ENCODE measurements at places on chromosomes 1 and 21.
A peak's percentile ranks its signal among the peaks of the same experiment; 100 is the strongest.

DNA sequence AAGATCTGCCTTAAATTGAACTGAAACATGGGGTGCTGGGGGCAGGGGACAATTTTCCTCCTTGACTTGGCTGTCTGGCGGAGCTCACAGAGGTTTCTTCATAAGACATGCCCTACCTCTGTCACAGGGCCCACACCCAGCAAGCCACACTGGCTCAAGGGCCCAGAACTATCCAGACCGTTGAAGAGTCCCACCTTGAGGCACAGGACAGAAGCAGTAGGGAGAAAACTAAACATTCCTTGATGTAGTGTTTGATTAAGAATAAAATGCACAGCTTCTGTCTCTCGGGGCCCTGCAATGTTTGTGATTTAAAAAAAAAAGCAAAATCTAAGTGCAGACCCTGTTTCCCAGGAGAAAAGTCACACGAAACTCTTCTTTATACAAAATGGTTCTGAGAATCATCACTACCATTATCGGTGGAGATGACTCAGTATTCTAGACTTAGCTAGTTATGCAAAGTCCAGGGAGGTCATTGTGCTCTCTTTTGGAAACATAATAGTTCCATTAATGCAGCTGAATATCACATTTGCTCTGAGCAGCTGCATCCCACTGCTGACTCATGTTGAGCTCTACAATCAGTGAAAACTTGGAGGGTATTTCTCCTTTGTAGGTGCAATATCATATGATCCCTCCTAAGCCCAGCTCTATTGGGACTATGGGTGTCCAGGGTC lies 53.6 kb upstream of the DIRAS3 start:
- no peak for DNase-seq

DNA sequence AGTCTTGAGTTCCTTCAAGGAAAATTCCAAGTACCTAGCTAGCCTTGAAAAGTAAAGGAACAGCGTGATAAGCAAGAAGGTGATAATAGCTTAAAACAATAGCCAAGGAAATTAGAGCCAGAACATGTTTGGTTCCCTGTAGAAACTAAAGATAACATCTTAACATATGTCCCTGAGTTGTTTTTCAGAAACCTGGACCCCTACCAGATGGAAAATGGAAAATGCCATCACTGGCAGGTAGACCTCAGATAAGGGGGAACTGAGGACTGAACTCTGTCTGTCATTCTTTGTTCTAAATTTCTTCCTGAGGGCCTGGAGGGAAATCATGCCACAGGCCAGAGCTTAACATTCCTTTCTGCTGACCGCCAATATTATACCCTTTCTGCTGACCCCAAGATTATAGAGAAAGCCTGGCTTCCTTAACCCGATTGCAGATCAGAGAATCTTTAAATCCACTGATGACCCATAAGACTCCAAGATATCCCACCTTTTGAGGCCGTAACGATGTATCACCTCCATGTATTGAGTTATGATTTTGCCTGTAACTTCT lies 23.4 kb downstream of the CNIH3 start:
- no peak for DNase-seq

GRCh38 chr1:156571261-156571852 lies 1.0 kb downstream of the IQGAP3 start:
- no peak for DNase-seq

- DNase-seq, result no peak
Measured at GRCh38 chr21:27647921-27648320, 681.0 kb upstream of the ADAMTS5 start.

DNA sequence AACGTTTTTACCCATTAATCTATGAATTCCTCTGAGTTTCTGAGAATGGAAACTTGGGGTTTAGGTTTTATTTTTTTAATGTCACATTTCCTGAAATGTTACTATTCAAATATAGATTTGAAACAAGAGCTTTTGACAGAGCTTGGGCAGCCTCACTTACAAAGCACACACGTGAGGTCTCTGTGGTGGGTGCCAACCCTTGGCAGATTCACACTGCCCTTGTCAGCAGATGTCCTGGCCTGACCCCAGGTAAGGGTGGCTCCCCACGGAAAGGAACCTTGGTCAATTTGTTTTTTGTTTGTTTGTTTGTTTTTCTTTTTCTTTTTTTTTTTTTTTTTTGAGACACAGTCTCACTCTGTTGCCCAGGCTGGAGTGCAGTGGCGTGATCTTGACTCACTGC lies 53.5 kb downstream of the FAAP20 start:
- DNase-seq, result no peak

GRCh38 chr1:116130356-116130755 lies 19.2 kb downstream of the MAB21L3 start:
- no peak for DNase-seq

- peak; percentile 26 for DNase-seq
Measured at GRCh38 chr1:21302747-21303715, 12.8 kb upstream of the ECE1 start.

DNA sequence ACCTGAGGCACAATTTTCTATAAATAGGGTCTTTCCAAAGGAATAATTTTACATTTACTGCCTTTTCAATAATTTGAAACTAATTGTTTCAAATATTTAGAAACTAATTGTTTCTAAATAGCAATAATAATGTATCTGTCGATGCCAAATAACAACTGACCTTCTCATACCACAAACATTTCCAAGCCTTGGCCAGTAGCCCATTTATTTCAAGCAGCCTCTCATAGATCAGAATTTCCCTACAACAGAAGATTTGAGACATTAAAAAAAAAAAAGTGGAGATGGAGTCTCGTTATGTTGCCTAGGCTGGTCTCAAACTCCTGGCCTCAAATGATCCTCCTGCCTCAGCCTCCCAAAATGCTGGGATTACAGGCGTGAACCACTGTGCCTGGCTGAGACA lies 2.1 kb upstream of the GFI1 start:
- no peak for DNase-seq

GRCh38 chr1:93753791-93754763 lies 72.4 kb upstream of the BCAR3 start:
- no peak for DNase-seq

- DNase-seq, result no peak
Measured at GRCh38 chr1:110425612-110426152, 18.2 kb upstream of the LAMTOR5 start.

DNA sequence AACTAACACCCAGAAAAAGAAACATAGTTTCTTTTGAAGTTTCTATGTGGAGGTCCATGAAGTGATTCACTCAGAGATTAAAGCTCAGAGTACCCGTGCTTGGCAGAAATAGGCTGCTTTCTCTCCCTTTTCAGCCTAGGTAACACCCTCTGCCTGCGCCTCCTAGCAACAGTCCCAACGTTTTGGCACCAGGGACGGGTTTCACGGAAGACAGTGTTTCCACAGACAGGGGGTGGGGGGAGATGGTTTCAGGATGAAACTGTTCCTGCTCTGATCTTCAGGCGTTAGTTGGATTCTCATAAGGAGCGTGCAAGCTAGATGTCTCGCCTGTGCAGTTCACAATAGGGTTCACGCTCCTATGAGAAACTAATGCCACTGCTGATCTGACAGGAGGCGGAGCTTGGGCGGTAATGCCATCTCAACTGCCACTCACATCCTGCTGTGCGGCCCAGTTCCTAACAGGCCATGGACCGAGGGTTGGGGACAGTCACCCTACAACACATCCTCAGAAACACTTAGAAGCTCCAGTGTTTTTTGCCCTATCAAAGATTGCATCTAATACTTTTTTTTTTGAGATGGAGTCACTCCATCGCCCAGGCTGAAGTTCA lies 53.2 kb downstream of the CHML start:
- DNase-seq, result no peak

- no peak for DNase-seq
Measured at GRCh38 chr1:224068458-224069072, 45.3 kb upstream of the FBXO28 start.

DNA sequence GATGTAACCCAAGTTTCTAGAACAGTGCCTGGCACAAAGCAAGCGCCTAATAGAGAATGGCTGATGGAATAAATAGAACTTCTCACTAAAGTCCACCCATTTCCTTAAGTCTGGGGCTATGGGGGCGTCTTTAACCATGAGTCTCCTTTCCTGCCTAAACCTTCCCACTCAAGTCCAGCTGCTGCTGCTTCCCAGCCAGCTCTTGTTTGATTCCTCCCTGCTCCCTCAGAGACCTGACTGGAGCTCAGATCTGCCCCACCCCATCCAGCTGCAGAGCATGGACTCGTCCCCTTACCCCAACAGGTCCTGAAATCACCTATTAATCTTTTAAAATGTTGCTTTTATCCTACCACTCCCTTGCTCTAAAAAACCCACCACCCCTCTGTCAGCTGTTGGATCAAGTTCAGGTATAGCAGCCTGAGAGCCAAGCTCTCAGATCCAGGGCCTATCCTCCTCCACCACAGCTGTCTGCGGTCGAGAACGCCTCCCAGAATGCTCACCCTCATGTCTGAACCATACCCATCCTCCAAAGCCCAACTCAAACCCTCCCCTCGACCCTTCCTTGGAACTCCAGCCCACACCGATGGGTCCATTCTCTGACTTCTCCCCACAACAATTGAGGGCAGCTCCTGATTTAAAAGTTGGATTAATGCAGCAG lies 12.8 kb upstream of the GALNT2 start:
- no peak for DNase-seq

- peak; percentile 26 for DNase-seq
Measured at GRCh38 chr1:6385488-6386191, 7.9 kb downstream of the ACOT7 start.

DNA sequence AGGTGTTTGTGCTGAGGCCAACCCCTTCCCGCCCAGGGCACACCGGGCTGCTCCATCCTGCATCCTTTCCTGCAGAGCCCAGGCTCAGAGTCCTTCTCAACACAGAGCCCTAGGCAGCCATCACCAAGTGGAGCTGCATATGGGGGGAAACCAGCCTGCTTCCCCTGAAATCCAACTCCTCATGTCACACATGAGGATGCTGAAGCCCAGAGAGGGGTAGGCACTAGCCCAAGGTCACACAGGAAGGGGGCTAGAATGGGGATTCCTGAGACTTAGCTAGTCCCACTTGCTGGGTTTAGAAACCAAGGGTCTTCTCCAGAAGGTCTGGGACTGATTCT lies 5.5 kb upstream of the TNFRSF1B start:
- DNase-seq, result no peak

GRCh38 chr1:52296345-52296744 lies 69.7 kb downstream of the CC2D1B start:
- DNase-seq, result peak; percentile 25

DNA sequence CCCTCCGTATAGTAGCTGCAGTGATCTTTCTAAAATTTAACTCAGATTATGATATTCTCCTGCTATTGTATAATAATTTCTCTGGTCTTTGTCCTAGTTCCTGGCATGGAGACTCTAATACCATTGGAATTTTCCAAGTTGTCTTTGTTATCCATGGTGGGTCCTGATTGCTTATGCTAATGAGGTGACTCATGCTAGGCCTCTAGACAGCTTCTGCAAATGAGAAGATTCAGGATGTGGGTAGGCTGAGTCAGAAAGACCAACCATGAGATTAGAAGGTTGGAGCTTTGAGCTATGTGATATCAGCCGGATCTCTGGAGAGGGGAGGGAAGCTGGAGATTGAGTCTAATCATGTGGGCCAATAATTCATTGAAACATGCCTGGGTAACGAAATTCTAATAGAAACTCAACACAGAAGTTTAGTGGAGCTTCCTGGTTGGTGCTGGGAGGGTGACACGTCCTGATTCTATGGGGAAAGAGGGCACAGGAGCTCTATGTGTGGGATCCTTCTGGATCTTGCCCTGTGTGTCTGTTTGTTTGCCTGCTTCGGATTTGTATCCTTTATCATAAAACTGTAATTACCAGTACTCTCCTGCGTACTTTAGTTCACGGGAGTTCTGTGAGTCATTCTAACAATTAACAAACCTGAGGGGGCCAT lies 73.2 kb upstream of the CNIH3 start:
- DNase-seq, result no peak

Data from NCI-H1417 (cell line).